ENCODE measurements at places on chromosomes 12 and 14.

- DNase-seq, result no peak
Measured at GRCh38 chr14:63204407-63205043, at the start of gene RHOJ. TSS of gene RHOJ (plus strand) at chr14:63204443. CDS start at chr14:63204870, 427 bp downstream.

DNA sequence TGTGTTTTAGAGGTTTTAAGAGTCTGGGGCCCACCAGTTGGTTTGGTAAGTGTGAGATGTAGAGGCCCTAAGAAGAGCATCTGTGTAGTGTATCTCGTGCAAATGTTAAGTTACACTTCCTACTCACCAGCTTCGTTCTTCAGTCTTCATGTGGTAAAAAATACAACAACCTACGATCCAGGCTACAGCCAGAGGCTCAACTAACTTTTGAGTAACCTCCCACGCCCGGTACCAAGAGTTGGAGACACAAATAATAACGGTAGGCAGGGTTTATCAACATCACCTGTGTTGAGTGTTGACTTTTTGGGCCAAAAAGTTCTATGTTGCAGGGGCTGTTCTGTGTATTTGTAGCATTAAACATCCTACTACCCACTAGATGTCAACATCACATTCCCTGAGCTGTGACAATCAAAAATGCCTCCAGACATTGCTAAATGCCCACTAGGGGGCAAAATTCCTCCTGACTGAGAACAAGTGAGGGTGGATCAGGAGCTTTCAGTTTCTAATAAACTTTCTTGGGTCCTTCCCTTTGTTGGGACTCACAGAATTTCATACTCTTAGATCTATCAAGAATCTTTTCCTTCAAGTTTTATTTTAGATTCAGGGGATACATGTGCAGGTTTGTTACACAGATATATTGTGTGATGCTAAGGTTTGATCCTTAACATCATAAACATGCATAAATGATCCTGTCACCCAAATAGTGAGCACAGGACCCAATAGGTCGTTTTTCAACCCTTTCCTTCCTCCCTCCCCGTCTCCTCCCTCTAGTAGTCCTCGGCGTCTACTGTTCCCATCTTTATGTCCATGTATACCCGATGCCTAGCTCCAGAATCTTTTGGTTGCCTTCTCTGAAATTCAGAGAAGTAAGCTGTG, 94.7 kb downstream of the SLC2A13 start:
- no peak for DNase-seq

DNA sequence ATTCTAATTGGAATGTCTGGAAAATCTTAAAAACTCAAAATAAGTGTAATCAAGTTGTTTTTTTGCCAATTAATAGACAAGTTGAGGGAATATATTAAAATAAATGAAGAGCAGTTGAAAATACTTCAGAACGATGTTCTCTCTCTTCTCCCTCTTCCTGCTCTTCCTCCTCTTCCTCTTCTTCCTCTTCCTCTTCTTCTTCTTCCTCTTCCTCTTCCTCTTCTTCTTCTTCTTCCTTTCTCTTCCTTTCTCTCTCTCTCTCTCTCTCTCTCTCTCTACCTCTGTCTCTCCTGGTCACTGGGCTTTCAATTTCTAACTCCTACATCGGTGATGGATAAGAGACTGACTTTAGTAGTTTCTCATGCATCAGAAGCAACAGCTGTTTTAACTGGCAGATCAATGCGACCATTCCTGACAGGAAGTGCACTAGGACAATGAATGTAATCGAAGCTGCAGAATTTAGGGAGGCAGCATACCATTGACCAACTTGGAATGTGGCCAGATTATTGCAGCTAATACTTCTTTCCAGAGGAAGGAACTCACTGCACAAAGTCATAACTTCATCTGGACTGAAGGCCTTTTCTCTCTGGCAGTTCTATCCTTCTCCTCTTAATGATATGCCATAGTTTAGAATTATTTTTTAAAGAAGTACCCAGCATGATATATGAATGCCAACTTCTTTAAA, 13.8 kb upstream of the TMTC2 start:
- DNase-seq, result no peak

GRCh38 chr14:105847400-105847799, 321.0 kb downstream of the TMEM121 start:
- no peak for DNase-seq

- DNase-seq, result no peak
Measured at GRCh38 chr12:25689996-25690501, 137.0 kb upstream of the LMNTD1 start.

GRCh38 chr12:65668981-65669695, 155.1 kb upstream of the HMGA2 start:
- no peak for DNase-seq

DNA sequence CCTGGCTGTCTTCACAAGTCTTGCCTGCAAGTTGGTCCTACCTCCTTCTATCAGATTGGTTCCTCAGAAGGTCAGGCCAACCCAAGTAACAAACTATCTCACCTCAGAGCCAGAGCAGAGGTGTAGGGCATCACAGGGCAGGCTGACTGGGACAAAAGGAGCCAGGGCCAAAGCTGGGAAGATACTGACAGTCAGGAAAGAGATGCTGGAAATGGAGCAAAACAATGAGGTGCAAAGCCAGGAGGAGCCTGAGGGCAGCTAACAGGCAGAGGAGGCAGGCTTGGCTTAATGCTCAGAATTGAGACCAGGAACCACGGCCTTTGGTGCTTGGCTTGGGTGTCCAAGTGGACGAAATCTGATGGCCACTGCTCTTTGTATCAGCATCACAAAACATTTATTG, 68.4 kb upstream of the PNMA1 start:
- DNase-seq, result no peak
